Stimulated activated effector memory CD8-positive, alpha-beta T cell treated with anti-CD3 and anti-CD28 coated beads, Interleukin-12 subunit alpha, Interleukin-12 subunit beta, amount 100 ng/mL, for 72 hours (primary cell): ENCODE measurements at places on chromosomes 3 and 15.

GRCh38 chr3:114454551-114455251 lies 160.9 kb downstream of the TIGIT start:
- DNase-seq, result no peak

DNA sequence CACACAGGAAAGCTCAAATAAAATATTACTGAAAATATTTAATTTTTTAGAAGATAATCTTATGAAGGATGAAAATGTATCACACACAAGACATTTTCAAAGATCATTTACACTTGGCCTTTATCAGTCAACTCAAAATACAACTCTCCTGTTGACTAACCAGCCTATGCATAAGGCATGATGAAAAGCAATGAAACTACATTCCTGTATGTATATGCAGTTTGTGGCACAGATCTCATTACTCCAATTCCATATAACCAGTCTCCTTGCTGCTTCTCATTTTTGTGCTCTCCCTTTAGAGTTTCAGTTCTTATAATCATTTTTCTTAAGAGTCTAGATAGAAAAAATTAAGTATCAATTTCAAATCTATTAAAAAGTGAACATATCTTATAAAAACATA lies 25.8 kb downstream of the AQR start:
- DNase-seq, result no peak

GRCh38 chr3:65873869-65874268 lies 164.8 kb downstream of the MAGI1 start:
- DNase-seq, result no peak

DNA sequence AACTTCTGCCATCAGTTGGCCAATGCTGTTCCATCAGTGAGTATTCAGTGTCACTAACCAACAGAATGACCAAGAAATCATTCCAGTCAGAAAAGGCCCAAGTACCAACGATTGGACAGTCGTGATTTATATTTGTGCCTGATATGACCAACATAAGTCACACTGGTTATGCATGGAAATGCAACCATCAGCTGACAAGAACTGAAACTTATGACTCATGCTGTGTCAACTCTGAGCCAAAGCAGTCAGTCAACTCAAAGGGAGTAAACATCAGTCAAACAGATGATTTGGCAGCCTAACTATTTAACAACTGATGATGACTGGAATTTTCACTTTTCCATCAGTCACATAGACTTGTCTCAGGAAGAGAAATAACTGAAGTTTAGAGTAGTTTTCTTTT lies 142.4 kb downstream of the ANXA2 start:
- peak; percentile 67 for DNase-seq

DNA sequence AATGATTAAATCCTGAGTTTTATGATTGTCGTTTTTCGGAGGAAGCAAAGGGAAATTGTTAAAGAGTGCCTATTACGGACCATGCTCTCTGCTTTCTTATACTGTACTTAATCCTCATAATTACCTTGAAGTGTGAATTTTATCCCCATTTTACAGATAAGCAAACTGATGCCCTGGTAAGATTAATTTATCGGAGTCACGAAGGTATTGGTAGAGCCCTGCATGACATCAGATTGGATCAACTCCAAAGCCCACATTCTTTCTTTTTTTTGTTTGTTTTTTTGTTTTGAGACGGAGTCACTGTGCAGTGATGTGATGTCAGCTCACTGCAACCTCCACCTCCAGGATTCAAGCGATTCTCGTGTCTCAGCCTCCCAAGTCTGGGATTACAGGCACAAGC lies 1.6 kb upstream of the GNB4 start:
- no peak for DNase-seq

DNA sequence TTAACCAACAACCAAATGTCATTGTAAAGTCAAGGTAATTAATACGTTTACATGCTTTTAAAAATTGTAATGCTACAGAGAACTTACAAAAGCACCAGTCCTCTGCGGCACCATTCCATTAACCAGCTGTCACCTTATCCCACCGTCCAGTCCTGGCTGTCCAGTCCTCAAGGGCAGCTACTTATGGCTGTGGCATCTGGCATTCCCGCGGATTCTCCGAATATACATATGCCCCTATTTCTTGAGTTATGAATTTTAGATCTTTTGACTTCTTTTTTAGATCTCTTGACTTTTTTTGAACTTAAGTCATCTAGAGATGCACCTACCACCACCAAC lies 382 bp upstream of the POMGNT2 start:
- DNase-seq, result no peak

DNA sequence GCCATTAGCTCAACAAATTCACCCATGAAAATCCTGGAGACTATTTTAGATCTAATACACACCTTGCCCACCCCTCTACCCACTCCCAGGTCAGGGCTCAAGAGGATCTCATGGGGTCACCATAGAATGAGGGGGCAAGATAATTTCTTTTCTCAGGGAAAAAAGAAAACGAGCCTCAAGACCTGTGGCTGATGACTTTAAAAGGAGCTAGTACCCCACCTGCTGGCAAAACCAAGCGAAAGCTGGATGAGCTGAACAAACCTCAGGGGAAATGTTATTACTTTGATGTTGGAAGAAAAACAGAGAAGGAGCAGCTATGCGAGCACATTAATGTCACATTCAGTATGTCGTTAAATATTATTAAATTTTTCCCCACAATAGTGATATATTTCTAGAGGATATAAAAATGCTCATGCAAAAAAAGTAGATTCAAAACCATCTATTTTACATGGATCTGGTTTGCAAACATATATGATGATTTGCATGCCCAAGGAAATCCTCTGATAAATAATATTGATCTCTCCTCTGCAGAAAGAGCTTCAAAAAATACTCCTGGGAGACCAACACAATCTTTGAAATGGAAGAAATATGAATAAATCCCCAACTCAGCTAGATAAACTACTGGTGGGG lies 37.7 kb downstream of the PLD1 start:
- peak; percentile 9 for DNase-seq

GRCh38 chr3:55066551-55067047 lies 138.7 kb upstream of the LRTM1 start:
- DNase-seq, result no peak

DNA sequence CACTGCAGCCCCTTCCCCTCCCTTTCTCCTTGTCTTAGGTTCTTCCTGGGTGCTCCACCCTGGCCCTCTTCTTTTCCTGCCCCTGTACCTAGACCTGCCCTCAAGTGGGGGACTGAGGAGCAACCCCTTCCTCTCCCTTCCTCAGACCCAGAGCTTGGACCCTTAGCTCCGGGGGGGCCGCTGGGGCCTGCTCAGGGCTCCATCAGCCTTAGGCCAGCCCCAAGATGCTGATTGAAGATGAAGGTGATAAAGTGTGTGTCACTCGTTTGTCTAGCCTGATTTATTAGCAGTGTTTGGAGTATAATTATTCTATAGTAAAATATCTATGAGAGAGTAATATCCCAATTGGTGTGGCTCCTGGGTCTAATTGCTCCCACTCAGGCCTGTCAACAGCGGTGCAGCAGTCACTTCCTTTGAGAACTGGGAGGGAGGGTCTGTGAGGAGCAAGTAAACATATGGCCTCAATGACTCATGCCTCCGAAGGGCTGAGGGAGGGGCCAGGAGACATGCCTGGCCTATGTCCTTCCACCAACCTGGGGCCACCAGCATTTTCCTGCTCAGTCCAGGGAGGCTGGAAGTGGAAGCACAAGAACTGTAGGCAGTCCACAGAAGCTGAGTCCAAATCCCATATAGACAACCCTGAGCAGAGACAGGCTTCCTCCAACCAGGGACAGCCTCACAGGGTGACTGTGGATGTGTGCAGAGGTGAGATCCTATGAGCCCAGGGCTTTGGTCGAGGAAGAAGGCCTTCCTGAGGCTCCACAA lies 123.2 kb downstream of the DNAJB8 start:
- no peak for DNase-seq

GRCh38 chr3:143529018-143529478 lies 319.2 kb downstream of the SLC9A9 start:
- DNase-seq, result no peak

- no peak for DNase-seq
Measured at GRCh38 chr3:38353151-38353550, 6.6 kb downstream of the XYLB start.

DNA sequence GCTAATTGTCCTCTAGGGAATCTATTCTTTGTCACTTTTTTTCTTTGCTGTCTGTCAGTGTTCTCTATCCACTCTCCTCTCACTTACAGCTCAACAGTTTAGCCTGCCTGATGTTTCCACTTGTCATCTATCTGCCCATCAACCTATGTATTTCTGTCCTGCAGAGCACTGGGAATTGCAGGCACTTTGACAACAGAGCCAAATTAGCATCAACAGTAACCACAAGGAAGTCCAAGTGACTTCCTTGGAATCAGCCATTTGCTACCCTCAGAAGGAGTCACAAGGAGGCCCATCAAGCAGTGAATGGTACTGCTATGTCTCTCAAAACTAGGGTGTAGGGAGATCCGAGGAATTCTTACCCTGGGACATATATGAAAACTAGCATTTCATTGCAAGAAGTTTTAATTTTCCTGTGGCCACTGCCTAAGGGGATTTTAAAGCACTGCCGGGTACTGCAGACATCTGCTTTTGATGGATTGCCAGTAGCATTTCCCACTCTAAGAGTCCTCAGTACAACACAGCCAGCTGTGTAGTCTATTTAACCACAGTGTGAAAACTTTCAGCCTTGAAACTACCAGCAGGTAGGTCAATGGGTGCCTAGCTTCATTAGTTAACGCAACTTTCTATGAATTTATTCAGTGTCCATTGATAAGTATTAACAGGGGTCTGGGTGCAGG lies 898.8 kb downstream of the NTRK3 start:
- DNase-seq, result no peak

DNA sequence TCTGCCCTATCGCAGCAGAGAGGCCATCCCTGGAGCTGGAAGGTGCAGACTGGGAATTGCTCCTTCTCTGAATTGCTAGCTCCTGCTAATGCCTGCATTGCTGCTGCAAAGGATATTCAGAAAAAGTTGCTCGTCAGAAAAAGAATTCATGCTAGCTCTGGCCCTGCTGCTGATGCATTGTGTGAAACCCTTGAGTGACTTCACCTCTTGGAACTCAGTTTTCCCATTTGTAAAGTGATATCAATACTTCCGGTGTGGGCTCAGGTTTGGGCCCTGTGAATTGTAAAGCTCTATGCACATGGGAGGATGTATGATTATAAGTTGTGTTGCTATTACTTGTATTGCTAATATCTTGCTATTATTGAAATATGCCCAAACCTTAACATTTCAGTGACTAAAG lies 11.4 kb downstream of the SQOR start:
- no peak for DNase-seq

- DNase-seq, result no peak
Measured at GRCh38 chr3:151214459-151214858, 11.4 kb upstream of the GPR171 start.

GRCh38 chr3:42839616-42840015 lies 30.4 kb downstream of the ACKR2 start:
- DNase-seq, result no peak

DNA sequence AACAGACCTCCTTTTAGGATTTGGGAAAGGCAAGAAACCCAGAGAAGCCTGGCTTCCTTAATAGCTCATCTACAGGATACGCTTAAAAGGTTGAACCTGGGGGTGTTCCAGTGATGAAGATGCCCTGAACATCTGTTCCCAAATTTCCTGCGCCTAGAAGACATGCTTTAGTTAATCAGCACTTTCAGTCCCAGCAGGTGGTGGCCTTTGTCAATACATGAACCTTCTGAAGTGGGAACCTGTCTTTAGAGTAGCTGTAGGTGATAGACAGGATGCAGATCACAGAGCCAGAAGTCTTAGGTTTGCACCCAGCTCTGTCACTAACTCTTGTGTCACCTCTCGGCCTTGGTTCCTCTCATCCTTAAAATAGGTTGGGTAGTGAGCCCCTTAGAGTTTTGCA lies 149.7 kb upstream of the SYNPR start:
- no peak for DNase-seq

- no peak for DNase-seq
Measured at GRCh38 chr3:13150624-13151023, 77.4 kb upstream of the IQSEC1 start.
